ENCODE measurements at places on chromosomes 3 and 15.

- peak; percentile 20 for DNase-seq
Observed at GRCh38 chr15:80999623-81000036, 1.1 kb upstream of the TLNRD1 start.

GRCh38 chr3:17817545-17817944 is 75.1 kb upstream of the TBC1D5 start:
- DNase-seq: no peak

GRCh38 chr15:90451053-90451850 is 63.2 kb downstream of the IQGAP1 start:
- no peak for DNase-seq

DNA sequence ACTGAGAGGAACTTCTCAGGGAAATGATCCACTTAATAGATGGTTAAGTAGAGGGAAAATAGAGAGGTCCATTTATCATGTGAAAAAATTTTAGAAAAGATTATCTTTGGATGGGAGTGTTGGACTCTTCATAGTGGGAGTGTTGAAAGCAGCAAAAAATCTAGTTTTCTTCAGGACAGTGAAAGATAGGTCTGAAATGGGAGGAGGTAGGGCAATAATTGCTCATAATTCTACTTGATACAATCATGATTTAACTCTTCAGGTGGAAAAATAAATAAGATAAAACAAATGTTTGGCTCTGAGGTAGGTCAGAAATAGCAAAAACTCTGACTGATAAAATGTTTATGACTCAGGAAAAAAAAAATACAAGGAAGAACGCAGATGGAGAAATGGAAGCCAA is 144.1 kb upstream of the DPH6 start:
- DNase-seq: no peak

- no peak for DNase-seq
Observed at GRCh38 chr3:79081335-79081734, 686.5 kb downstream of the ROBO1 start.

- DNase-seq: no peak
Observed at GRCh38 chr3:10392906-10393461, 72.1 kb upstream of the SEC13 start.
